ENCODE measurements at places on chromosomes 16 and 17. TPM values are rescaled to one million over a fixed set of nuclear protein-coding genes. Genes with fewer than 3 reads are reported as not detected.
A peak's percentile ranks its signal among the peaks of the same experiment; 100 is the strongest.

GRCh38 chr16:56259425-56259779 lies 68.1 kb downstream of the GNAO1 start:
- no peak for DNase-seq

DNA sequence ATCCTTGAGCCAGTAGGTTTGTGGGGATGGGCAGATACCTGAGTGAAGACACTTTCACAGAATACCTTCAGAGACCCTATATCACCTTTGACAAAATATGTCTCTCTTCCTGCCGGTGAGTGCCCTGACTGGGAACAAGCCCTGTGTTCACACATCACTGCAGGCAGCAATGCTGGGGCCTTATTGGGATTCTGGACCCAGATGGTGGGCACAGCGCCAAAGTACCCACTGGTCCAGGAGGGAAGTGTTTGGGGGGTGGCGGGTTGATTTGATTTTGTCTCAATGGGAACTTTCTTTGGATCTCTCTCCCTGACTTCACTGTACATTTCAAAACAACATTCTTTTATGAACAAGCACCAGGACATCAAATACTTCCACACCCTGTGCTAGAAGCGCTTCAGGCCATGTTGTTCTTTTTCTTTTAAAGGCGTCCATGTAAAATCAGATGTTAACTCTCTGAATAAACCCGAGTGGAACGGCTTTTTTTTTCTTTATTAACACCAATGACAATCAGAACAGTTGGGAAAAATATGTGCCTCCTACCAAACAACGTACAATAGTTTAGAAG lies 62.4 kb upstream of the AKTIP start:
- DNase-seq, result no peak

- DNase-seq, result peak; percentile 40
These were observed 222.7 kb upstream of the CIBAR2 start for GRCh38 chr16:85334718-85335583.

- no peak for DNase-seq
These were observed 3.9 kb downstream of the HOXB1 start for GRCh38 chr17:48526608-48527546.

DNA sequence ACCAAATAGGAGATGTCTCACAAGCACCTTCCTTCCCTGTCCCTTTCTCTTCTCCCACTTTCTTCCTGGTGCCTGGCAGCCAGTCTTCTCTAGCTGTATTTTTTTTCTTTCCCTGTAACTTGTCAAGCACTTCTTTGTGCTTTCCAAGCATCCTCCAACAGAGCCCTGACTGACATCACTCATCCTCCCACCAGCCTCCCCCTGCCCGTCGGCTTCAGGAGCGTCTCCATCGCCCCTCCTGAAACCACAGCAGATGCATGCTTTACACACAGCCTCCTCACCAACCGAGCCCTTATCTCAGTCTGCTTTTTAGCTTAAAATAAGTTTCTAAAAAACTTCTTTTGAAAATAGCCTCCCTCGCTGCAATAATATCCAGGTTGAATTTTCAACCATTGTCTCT lies 268.7 kb upstream of the CDH5 start:
- no peak for DNase-seq

DNA sequence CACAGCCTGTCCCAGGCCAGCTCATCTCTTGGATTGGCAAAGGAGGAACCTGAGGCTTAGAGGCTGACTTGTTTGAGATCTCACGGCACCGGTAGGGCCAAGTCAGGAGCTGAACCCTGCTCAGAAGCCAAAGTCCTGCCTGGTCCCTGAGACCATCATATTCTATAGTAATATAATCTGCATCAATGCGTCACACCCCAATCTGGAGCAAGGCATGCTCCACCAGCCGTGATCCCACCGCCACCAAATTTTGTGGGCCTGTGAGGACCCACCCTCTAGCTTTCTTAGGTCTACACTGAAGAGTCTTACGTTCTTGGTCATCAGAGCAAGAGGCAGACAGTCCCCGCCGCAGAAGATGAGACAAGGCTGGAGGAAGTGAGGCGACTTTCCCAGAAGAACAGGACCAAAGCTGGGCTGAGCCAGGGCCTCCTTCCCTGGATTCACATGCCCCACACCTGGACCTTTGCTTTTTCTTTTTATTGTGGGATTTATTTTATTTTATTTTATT lies 2.7 kb downstream of the SULT1A1 start:
- DNase-seq, result no peak

DNA sequence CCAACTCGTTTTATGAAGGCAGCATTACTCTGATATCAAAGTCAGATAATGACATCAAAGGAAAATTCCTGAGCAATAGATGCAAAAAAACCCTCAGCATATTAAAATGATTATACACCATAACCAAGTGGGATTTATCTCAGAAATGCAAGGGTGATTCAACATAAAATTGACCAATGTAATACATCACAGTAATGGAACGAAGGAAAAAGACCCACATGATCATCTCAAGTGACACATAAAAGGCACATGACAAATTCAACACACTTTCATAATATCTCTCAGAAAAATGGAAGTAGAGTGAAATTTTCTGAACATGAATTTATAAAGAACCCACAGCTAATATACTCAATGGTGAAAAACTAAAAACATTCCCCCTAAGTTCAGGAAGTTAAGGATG lies 118.8 kb downstream of the ITFG1 start:
- no peak for DNase-seq

GRCh38 chr17:740240-741017 lies 8.0 kb downstream of the TLCD3A start:
- DNase-seq, result no peak

GRCh38 chr16:83549316-83550182 lies 258.2 kb upstream of the HSBP1 start:
- DNase-seq, result no peak

- DNase-seq, result peak; percentile 73
These were observed 573.4 kb downstream of the CDH13 start for GRCh38 chr16:83200005-83200779.

GRCh38 chr16:55189224-55189623 lies 134.8 kb upstream of the IRX6 start:
- no peak for DNase-seq

DNA sequence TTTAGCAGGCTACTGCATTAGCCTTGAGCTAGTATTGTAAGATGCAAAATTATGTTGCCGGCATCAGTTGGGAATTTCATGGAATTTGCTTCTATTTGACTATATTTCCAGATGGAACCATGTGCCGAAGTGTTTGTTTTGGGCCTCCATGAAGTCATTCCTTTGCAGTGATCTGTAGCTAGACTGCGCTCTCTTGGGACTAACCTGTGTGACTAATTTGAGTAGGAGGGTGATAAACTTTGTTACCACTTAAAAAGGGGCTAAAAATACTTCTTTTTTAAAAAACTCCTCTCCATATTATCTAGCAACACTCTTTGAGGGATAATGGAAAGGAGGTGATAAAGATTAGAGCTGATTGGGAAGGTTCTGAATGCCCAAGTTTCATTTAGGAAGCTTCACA lies 166.8 kb upstream of the TBX2 start:
- no peak for DNase-seq

DNA sequence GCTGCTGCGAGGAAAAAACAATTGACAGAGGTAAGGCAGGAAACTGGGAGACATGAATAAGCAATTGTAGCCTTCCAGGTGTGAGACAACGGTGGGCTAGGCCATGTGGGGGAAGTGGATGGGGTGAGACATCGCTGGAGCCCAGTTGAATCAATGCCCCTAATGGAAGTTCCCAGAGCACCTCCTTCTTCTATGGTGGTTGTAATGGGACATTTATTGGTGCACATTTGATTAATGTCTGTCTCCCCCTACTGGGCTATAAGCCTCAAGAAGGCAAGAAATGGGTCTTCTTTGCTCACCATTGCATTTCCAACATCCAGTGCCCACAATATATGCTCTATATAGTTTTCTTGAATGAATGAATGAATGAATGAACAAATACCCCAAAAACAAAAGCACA lies 22.7 kb upstream of the CD300E start:
- DNase-seq, result peak; percentile 50

DNA sequence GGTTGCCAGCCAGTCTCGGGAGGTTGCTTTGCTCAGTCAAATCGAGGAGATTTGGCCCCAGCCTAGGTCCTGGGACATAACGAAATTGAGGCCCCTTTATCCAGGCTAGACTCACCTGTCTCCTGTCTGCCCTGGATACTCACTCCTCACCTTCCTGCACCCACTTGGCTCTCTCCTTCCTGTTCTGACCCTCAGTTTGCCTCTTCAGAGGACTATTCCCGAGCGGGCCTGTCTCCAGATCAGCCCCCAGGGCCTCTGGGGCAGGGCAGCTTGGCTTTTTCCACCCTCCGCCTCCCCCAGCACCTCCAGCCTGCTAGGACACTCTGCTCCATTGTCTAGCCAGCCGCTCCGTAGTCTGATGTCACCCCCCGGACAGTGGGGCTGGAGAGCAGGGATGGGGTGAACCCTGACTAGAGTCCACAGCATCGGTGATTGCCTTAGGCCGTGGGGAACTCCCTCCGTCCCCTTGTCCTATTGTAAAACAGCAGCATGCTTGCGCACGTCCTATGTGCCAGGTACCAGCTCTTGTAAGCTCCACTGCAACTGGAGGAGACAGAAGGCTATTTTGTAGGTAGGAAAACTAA lies 8.8 kb downstream of the WFIKKN2 start:
- no peak for DNase-seq

GRCh38 chr16:11949527-11949926 lies 7.7 kb upstream of the NPIPB2 start:
- DNase-seq, result peak; percentile 74

DNA sequence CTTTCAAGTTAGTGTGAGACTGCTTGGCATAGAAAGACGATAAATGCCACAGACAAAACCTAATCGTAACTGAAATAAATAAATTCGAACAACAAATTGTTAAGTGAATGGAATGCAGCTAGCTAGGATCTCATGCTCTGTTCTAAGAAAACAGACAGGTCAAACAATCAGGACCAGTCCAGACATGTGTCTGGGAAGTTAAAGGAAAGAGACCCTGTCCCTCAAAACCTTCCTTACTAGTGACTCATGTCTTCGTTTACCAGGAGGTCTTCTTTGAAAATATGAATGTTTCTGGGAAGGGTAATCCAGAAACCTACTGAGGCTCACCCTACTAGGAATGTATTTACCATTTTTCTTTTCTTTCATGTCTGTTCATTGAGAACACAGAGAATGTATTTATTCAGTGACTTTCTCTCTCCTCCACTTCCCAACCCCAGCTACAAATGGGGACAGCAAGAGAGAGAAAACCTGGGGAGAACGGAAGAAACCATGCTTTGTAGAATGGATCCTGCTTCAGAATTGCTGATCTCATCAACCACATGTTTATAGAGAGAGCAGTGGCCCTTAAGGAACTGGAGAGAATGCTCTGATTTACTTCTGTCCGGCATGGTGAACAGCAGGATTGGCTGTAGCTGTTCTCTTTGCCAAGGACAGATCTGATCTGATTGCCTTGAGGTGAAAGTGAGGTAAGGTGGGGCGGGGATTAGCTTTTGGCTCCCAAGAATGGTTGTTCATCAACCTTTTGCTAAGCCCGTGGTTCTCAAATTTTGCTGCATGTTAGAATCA lies 39.4 kb upstream of the DHX8 start:
- peak; percentile 90 for DNase-seq

TMEM132E gene
- 0.39 TPM for total RNA-seq

ACAP1 gene
- not detected for total RNA-seq

SLC6A2 gene
- total RNA-seq, result not detected

All from M059J (cell line).